ENCODE measurements at places on chromosomes 2 and 18.

GRCh38 chr2:25265802-25266201 lies 75.9 kb downstream of the DNMT3A start:
- no peak for DNase-seq

DNA sequence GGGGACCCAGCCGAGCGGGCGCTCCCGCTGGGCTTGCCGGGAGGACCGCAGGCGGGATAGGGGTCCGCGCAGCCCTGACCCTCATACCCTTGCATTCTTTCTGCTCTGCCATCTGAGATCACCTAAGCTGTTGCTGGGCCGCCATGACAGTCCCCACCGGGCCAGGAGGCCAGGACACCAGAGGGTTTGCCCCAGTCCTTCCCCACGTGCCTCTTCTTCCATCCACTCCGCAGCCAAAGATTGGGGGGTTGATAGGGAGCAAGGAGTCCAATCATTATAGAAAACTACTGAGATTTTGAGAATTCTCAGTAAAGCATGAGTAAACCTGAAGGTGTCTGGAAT lies 453 bp upstream of the GRB14 start:
- DNase-seq = no peak

DNA sequence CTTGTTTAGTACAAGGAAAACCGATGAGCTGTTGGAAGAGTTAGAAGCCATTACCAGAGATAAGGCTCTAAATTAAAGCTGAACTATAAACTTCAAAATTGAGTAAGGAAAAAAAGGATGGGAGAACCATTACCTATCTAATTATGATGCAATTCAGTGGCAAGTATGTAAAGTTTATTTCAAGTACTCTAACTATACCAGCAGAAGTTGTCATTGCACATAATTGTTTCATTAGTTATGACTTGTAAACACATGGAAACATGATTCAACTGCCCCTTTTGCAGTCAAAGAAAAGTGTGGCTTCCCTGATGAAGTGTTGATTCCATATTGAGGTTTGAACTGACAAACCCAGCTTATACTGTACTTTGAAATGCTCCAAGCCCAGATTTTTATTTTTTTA lies 324.1 kb upstream of the KCNJ3 start:
- no peak for DNase-seq

- DNase-seq = peak; percentile 54
Measured at GRCh38 chr2:217988840-217989204, 14.0 kb downstream of the TNS1 start.

GRCh38 chr18:45458033-45458432 lies 157.2 kb upstream of the SLC14A2 start:
- DNase-seq = no peak

GRCh38 chr18:68176901-68177300 lies 538.0 kb downstream of the TMX3 start:
- DNase-seq = no peak

DNA sequence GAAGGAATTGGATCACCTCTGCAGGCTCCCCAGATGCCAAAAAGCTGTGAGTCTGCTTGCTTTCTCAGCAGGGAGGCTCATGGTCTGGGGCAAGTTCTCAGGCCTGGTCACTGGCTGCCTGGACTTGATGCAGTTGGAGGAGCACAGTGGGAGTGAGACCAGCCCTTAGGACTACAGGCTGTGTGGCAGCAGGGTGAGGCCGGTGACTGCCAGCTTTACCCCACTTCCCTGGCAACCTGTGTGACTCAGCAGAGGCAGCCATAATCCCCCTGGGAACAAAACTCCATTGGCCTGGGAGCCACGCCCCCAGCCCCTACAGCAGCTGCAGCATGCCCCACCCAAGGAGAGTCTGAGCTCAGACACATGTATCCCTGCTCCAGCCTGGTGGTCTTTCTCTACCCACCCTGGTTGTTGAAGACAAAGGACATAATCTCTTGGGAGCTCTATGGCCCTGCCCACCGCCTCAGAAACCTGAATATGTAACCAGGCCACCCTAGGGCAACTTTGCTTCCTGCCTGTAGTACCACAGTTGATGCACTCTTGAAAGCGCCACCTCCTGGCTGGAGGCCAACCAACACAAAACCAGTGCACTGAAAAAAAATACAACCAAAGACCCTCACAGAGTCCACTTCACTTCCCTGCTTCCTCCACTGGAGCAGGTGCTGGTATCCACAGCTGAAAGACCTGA lies 106.8 kb upstream of the SPATS2L start:
- DNase-seq = no peak

GRCh38 chr18:25112821-25113434 lies 239.0 kb downstream of the ZNF521 start:
- no peak for DNase-seq

DNA sequence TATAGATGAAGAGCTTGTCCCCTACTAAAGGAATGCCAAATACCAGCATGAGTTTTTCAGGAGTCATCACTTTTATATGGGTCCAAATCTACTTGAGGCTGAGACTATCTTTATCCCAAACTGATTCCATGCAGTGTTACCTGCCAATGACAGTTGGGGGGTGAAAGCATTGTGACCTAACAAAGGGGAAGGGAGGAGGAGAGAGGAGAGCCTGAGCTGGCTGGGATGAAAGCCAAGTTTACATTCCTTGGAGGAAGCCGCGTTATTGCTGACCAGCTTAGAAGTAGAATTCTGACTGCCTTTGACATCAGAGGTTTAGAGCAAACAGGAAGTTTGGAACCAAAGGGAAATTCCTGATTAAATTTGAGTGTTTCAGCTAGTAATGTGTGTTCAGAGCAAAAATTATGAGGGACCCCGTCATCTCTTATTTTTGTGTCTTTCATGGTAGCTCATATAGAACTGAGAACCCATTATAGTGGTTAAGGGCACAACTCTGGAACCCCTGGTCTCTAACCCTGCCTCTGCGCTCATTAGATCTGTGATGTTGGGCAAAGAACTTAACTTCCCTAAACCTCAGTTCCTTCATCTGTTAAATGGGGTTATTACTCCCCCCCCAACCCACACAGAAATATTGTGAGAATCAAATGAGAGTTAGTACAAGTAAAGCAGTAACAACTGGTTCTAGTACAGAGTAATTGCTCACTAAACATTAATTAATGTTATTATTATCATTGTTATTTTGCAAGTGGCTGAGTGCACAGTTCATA lies 199.3 kb upstream of the EPAS1 start:
- DNase-seq = peak; percentile 96

GRCh38 chr2:130332271-130333073 lies 10.2 kb upstream of the IMP4 start:
- DNase-seq = peak; percentile 90

DNA sequence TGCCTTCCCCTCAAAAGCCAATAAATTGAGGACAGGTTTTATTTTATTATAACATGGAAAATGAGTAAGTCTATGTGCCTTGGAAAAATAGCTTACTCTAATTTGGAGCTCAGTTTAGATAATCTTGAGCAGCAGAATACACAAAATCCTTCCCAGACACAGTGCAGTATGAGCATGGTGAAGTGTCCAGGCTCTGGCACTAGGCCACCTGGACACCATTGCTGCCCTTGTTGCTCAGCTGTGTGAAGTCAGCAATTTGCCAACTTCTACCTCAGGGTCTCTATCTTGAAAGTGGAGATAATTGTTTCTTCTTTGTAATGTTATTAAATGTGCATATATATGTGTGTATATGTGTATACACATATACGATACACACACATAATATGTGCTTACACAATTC lies 104.9 kb upstream of the CAVIN2 start:
- no peak for DNase-seq

DNA sequence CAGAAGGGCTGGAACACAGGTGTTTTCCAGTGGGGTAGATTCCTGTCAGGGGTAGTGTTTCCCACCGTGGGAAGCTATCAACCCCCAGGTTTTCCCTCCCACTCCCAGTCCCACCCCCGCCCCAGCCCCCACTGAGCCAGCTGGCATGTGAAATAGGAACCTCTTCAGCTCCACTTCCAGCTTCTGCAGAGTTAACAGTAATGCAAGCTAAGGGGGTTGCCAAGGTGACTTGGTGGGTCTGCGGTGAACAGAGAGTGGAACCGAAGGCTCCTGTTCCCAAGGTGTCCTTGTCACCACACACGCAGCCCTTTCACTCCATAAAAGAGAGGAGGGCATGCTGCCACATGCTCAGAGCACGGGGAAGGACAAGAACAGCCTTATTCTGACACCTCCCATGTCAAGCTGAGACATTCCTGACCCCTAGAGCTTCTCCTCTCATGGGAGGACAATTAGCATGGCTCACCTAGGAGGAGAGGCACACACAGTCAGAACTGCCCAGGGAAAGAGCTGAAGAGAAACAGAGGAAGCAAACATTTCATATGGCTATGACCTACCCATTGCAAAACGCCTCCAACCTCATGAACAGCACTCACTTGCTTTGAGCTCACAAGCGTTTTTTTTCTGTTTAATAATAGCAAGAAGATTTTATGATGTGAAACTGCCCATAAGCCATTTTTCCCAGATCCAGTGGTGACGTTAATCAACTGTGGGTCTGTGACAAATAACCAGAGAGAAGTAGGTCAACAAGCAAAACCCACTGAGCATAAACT lies 39.8 kb upstream of the TBC1D8 start:
- DNase-seq = peak; percentile 21

GRCh38 chr2:27489118-27489497 lies 435 bp downstream of the IFT172 start:
- peak; percentile 29 for DNase-seq

DNA sequence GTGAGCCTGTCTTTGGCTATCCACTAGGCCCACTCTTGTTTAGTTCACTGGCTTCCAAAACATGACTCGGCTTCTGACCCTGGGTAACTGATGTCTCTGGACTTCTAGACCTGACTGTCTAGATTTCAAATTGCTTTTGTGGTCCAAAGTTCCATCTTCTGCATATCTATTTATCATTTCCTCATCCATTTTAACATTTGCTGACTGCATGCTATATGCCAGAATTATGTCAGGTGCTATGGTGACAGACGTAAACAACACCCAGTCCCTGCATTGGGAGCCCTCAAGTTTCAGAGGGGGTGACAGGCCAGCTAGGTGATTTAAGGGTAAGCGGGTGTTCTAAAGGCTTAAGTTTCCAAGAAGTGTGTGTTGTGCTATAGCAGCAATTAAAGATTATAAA lies 140.9 kb downstream of the PIEZO2 start:
- no peak for DNase-seq

DNA sequence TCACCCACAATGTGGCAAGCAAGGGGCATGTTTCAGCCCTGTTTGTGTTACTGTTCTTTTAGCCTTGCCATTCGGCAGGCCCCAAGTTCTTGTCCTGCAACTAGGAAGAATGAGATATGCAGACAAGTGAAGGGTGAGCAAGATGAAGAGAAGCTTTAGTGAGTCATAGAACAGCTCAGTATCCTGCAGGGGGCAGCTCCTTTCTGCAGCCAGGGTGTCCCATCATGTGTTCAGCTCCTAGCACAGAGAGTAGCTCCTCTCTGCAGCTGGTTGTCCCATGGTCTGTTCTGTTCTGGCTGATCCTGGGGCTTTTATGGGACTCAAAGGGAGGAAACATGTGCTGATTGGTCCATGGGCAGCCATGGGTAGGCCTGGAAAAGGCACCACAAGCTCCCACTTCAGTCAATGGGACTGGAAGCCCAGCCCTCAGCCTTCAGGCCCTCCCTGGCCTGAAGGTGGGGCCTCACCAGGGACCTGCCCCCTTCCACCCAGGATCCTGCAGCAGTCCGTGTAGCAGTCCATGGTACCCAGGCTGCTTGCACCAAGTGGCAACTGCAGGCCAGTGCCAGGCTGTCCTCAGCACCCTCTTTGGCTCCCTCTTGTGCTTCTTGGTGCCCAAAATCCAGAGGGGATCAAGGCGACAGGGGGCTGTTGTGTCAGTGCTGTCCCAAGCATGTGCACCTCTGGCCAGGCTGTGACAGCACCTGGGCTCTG lies 326.4 kb downstream of the NR4A2 start:
- DNase-seq = no peak

DNA sequence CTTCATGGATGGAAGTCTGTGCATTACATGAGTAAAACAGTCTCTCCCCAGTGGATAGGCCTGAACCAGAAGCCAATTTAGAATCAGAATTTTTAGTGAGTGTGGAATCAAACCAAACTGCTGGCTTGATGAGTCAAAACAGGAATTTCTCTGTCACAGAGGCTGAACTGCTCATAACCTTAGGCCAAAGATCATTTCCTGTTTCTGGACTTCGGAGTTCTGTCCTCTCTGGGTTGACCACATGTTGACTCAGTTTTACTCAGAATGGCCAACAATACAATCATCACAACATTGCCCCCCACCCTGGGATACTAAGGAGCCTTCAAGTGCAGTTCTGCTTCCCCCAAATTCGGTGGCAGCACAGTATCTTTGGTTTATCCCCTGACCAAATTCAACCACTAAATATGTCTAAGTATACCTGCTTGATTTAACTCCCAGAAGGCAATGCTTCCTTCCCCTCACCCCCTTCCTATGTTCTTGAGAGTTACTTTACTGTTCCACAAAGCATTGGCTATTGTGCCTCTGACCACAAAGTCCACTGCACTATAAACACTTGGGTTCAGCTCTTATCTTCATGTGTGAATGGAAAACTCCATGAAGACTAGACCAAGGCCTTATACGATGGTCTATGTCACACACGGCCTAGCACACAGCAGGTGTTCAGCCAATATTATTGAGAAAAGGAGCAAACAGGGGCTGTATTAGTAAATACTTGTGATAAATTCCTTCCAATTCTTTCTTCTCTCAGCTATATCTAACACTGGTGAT lies 67.8 kb downstream of the NXPH2 start:
- no peak for DNase-seq

DNA sequence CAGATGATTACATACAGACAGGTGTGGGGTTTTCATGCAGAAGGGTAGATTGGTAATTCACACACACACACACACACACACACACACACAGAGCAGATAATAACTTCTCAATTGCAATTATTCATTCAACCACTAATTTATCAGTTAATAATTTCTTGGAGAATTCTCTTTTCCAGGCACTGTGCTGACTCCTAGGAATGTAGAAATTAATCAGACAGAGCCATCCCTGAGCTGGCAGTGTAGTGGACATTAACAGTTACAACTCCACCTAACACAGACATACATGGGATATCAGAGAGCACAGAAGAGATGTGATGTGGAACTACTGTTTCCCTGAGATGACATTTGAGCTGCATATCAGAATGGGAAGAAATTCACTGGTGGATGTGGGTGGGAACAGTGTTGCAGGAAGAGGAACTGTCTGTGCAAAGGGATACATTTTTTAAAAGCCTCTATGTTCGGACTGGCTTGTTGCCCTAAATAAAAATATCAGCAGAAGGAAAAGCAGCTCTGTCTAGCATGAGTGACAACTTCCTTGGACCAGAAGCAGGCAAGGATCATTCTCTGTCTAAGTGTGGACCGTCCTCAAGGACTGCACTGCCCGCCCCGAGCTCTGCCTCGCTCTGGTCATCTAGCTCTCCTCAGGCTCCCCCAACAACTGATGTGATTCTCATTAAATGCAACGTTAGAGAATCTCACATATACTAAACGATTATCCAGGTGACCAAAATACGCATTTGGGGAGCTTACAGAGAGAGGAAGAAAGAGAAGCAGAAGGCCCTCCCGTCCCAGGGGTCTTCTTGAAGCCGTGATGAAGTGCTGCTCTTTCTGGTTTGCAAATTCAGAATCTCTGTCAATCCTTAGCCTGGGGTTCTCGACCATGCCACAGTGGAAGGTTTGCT lies 173.4 kb upstream of the TRIB2 start:
- no peak for DNase-seq

DNA sequence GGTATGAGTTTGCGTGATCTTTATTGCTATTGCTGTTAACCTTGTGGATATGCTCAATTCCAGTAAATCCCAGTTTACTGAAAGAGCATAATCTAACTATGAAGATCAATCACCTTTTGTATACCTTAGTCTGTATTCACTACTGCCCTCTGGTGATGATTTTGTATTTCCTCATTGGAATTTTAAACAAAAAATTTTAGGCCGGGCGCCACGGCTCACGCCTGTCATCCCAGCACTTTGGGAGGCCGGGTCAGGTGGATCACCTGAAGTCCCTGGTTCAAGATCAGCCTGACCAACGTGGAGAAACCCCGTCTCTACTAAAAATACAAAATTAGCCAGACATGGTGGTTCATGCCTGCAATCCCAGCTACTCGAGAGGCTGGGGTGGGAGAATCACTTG lies 5.1 kb downstream of the COMMD1 start:
- no peak for DNase-seq

Data from umbilical cord (tissue), 2 donors.